ENCODE measurements at places on chromosomes 2 and 18.
A peak's percentile ranks its signal among the peaks of the same experiment; 100 is the strongest.

- peak; percentile 10 for DNase-seq
Observed at GRCh38 chr18:55968550-55968949, 380.6 kb upstream of the TCF4 start.

DNA sequence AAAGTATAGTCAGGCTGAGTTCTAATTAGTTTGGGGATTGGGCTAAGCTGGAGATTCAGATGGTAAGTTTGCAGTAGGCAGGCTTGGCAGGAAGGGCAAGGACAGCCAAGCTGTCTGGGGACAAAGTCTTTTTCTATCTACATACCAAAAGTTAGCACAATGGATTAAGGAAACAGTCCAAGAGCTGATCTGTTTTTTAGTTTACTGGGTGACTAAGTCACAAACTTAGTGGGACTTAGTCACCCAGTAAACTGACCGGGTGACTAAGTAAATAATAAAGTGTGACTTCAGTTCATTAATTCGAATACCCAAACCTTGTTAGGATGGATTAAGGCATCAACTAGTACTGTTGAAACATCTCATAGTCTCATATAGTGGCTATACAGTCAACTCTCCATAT, 1386.0 kb upstream of the CELF4 start:
- no peak for DNase-seq

GRCh38 chr18:8826514-8826913, 121.2 kb downstream of the MTCL1 start:
- DNase-seq, result no peak

GRCh38 chr2:64262071-64262470, 117.9 kb upstream of the PELI1 start:
- DNase-seq, result no peak

GRCh38 chr2:141560723-141561122, 570.1 kb downstream of the LRP1B start:
- no peak for DNase-seq

DNA sequence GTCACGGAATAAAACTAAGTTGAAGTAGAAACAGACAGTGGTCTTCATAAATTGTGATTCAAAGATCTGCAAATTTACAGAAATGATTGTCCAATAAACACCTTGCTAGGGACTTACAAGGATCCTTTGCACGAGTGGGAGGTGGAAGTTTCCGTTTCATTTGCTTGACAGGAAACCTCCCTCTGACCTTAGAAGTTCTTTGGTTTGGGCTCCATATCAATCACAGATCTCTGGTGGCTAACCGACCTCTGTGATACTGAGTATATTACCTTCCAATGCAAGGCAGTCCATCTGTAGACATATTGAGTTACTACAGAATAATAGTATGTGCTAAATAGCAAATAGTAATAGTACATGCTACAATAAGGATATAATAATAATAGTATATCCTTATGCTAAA, 33.7 kb upstream of the RNF152 start:
- DNase-seq, result no peak

DNA sequence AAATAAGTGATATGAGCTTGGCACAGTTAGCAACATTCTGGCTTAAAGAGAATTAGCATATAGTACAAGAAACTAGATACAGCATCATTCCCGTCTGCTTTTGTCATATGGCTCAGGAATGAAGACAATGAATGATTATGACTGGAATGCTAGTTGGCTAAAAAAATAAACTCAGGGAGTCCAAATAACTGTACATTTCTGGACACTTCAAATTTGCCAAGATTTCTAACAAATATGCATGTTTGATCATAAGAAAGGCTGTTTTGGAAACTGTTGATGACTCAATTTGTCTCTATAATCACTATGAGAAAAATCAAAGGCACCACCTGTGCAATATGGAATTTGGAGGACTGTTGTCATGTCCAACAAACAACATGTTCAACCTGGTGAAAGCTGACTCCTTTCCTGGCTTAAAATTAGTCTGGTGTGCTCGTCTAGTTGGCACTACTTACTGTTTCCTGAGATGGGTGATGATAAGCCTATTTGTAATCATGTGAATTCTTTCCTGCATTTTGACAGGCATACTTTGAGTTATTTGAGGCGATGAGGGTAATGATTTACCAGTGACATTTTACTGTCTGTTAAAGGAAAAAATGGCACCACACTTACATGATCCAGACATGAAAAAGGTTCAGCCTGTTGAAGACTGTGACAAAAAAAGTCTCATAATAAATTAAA, 133.9 kb upstream of the CDH20 start:
- peak; percentile 88 for DNase-seq

DNA sequence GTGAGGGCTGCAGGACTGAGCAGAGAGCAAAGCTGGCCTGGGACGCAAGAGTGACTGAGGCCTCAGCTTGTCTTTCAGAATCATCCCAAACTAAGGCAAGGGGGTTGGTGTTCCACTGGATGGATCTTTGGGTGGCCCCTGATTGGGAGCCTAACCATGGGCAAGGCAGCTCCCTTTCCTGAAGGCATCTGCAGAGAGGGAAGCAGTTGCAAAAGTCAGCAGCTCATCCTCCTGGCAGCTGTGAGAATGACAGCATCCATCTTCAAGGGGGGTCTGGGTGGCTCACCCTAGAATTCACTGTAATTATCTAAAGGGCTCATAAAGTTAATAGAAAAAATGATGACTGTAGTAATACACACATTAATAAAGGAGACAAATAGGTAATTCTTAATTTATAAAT, 46.5 kb upstream of the RAB31 start:
- peak; percentile 51 for DNase-seq

DNA sequence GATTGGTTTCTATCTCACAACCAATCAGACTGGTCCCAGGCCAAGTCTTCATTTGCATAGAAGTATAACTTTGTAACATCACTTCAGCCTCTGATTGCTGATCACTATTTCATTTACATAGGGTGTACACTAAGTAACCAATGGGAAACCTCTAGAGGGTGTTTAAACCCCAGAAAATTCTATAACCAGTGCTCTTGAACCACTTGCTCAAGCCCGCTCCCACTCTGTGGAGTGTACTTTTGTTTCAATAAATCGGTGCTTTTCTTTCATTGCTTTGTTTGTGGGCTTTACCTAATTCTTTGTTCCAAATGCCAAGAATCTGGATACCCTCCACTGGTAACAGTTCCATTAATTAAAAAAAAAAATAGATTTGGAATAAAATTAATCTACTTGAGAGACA, 77.0 kb downstream of the TMEFF2 start:
- no peak for DNase-seq

DNA sequence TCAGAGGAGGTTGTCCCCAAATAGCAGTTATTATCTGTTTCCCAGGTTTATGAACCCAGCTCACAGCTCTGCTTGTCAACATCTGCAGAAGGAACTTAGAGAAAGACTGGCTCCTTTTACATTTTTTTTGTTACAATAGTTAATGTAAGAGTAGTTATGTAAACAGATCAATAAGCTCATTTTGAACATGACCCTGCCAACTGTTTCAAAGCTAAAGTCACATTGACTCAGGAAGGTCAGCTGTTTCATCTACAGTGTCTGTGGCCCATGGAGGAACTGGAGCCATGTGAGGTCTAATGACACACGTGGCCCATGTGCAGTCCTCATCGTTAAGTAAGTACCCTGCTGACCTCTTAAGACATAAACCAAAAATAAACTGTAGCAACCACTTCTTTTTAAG, 97.1 kb downstream of the SH3RF3 start:
- DNase-seq, result no peak

- DNase-seq, result no peak
Observed at GRCh38 chr2:33047939-33048338, 101.2 kb downstream of the LTBP1 start.

DNA sequence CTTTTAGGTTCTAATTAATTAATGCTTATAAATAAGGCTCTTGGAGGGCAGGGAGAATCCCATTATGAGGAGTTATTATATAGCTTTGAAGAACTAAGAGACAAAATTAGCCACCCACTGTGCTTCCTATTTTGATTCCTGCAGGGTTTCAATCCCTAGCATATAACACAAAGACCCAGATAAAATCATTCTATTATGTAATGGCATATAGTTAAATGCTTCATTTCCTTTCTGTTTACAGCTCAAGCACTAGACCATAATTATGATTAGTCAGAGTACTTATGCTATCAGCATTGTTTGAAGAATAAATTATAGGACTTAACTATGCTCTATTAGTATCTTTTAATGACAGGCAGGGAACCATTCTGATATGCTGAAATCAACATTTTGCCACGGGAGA, 9.1 kb downstream of the GPR155 start:
- no peak for DNase-seq

GRCh38 chr18:22482948-22483347, 65.2 kb upstream of the CTAGE1 start:
- no peak for DNase-seq

- DNase-seq, result no peak
Observed at GRCh38 chr2:132638313-132639040, 31.5 kb downstream of the LYPD1 start.

DNA sequence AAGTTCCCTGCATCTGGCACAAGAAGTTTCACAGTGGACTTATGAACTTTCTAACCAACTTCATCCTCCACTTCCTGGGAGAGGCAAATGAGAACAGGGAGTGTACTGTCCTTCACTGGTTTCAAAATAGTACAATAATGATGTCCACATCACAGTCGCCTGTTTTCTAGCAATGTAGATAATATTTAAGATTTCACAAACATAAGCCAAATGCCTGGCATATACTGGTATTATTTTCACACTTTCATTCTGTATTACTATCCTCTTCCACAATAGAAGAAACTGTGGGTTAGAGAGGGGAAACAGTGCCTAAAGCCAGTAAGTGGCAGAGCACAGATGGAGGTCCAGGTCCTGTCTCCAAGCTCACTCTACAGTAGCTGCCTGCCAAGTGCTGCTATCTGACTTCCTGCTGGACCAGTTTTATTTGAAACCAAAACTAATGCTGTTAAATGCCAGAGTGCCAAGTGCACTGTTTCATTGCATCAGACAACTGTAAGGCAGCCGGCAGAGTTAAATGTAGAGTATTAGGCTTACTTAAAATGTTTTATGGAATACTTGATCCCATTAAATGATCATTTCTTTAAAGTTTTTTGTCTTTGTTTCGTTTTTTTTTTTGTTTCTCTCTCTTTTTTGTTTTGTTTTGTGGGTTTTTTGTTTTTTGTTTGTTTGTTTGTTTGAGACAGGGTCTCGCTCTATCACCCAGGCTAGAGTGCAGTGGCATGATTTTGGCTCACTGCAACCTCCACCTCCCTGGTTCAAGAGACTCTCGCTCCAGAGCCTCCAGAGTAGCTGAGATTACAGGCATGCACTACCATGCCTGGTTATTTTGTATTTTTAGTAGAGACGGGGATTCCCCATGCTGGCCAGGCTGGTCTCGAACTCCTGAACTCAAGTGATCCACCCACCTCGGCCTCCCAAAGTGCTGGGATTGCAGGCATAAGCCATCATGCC, 15.1 kb downstream of the COBLL1 start:
- peak; percentile 58 for DNase-seq

- DNase-seq, result no peak
Observed at GRCh38 chr2:199757233-199757870, 93.6 kb downstream of the FTCDNL1 start.

- no peak for DNase-seq
Observed at GRCh38 chr2:80896576-80896975, 592.0 kb upstream of the LRRTM1 start.

Measured in fibroblast of skin of scalp (primary cell).